Right lobe of liver (tissue), 6 donors: ENCODE measurements at places on chromosomes 5 and 9.

DNA sequence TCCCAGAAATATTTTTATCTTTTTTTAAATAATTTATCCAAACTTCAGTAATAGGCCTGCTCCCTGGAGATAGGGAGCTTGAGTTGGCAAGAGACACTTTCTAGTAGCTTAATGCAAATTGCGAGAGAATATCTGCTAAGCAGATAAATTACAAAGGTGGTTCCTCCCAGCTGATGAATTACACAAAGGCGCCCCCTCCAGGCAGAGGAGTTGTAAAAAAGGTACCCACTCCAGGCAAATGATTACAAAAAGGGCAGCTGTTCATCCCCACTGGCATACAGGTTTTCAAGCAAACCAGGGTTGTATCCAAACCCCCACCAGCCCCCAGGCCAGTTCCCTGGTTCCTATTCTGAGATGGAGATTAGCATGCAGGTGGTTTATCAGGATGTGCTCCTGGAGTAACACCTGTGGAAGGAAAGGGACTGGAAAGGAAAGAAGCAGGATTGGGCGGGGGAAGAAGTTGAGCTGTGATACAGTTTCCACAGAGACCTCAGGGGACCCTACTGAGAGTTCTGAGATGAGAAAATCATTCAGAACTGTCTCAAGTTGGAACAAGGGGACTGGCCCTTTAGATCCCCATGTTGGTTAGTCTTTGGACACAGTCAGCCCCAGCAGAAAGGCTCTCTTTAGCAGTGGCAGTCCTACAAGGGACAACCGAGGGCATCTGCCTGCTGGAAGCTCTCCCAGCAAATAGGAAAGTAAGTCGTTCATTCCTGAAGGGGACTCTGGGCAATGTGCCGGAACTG, 25.5 kb downstream of the ESM1 start:
- DNase-seq: no peak

GRCh38 chr9:34810187-34810524, 100.2 kb upstream of the CCL21 start:
- DNase-seq: no peak

DNA sequence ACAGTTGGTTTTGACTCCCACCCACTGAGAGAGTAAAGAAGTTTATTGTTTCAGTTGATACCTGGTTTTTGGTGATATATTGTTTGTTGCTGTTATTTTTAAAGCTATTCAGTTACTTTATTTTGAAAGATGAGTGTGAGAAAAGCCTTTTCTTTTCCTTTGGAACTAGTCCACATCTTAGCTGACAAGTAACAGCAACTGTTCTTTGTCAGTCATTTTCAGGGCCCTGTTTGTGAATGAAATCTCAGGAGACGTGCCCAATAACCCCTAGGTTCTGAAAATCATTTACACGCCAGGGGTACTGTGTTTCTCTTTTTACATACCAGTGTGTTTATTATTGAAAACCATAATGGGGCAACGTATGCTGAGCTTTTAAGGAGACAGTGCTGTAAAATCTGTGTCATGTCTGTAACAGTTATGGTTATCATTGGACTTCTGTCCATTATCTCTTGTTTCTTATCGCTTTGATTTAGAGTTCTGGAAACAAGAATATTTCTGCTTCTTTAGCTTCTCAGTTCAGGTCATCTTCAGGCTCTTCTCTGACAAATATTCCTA, 75.0 kb downstream of the LIX1 start:
- DNase-seq: no peak

- DNase-seq: no peak
Measured at GRCh38 chr5:89728750-89729149, 680.8 kb downstream of the CETN3 start.

GRCh38 chr5:174721530-174722432, 2.6 kb upstream of the MSX2 start:
- DNase-seq: no peak

GRCh38 chr5:16492398-16493140, 27.0 kb upstream of the ZNF622 start:
- DNase-seq: no peak

DNA sequence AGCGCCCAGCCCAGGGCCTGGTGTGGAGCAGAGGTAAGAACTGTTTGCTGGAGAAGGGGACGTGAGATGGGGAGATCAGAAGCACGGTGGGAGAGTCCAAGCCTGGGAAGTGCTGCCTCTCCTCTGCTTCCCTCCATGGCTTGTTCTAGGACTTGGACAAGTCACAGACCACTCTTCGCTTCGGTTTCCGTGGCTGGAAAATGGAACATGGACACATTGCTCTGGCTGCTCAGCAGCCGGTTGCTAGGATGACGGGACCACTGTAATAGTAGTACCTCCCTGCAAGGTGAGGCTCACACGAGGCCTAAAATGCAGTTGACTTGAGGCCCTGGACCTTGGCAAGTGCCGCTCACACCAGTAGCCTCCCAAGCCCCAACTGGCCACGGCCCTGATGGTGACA, 175.8 kb upstream of the FSTL4 start:
- no peak for DNase-seq

GRCh38 chr5:115815006-115815692, 1.3 kb downstream of the CDO1 start:
- DNase-seq: no peak

GRCh38 chr9:122186777-122187470, 27.2 kb downstream of the MORN5 start:
- DNase-seq: no peak

DNA sequence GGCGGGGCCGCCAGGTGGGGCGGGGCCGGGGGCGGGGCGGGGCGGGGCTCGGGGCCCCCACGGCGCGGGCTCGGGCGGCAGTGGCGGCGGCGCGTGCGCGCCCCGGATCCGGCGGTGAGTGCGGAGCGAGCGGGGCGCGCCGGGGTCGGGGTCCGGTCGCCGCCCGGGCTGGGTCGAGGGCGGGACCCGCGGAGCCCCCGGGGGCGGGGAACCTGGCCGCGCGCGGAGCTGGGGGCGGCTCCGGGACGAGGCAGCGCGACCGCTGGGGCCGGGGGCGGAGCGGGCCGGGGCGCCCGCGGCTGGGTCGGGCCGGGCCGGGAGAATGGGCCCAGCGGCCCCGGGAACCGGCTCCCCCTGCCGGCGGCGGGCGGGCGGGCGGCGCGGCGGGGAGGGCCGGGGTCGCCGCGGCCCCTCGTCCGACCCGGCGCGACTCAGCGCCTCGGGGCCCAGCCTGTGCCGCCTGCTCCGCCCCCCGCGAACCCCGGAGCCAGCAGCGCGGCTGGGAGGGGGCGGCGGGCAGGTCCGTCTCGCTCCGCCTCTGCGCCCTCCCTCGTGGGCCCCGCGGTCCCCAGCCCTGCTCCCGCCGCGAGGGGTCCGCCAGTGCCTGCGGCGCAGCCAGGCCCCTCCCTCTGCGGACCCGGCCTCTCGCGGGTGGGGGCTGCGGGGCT, 3.1 kb downstream of the EGFL7 start:
- DNase-seq: no peak
